Muscle of arm (tissue), 14 donors: ENCODE measurements at places on chromosomes 3 and 15.

DNA sequence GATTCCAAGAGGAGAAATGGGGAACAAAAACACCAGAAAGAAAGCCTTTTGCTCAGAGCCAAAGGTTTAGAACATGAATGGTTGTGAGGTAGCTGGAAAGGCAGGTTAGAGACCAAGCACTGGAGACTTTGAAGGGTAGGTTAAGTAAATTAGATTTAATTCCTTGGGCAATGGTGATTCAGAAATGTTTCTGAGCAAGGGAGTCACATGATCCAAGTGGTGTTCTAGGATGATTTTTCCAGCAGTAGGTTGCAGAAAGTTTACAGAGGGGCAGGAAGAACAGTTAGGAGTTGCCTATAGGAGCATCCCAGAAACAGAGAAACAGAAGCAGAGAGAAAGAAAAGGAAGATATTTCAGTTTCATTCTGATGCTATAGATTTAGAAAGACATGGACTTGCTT is 139.8 kb downstream of the WDR76 start:
- DNase-seq = no peak

DNA sequence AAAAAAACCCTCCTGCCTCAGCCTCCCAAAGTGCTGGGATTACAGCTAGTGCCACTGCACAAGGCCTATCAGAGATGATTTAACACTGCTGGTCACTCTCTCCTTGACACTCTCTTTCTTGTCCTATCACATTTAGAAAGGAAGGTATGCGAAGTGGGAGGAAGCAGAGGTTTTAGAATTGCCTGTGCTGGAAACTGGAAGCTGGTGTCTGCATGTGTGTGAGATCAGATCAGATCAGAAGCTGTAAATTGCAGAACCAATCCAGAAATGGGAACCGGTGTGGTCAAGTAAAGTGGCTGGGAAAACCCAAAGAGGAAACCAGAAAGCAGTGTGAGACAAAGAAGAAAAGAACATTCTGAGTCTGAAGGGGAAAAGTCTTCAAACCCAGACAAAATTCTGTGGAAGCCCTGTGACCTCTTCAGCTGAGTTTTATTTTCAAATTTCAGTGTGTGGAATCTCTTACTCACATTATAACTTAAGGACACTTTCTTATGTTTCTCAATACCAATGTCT is 2.8 kb downstream of the EFHB start:
- DNase-seq = no peak

- peak; percentile 66 for DNase-seq
Observed at GRCh38 chr3:52052831-52053306, 3.5 kb downstream of the DUSP7 start.

- no peak for DNase-seq
Observed at GRCh38 chr15:42584031-42584765, 8.8 kb downstream of the STARD9 start.

- no peak for DNase-seq
Observed at GRCh38 chr3:66405701-66406091, 95.1 kb downstream of the LRIG1 start.

- no peak for DNase-seq
Observed at GRCh38 chr3:43695863-43696262, 5.1 kb downstream of the ABHD5 start.

- DNase-seq = peak; percentile 79
Observed at GRCh38 chr3:146065573-146066006, 95.4 kb downstream of the PLOD2 start.

- DNase-seq = no peak
Observed at GRCh38 chr3:71099997-71100719, 483.4 kb downstream of the FOXP1 start.

DNA sequence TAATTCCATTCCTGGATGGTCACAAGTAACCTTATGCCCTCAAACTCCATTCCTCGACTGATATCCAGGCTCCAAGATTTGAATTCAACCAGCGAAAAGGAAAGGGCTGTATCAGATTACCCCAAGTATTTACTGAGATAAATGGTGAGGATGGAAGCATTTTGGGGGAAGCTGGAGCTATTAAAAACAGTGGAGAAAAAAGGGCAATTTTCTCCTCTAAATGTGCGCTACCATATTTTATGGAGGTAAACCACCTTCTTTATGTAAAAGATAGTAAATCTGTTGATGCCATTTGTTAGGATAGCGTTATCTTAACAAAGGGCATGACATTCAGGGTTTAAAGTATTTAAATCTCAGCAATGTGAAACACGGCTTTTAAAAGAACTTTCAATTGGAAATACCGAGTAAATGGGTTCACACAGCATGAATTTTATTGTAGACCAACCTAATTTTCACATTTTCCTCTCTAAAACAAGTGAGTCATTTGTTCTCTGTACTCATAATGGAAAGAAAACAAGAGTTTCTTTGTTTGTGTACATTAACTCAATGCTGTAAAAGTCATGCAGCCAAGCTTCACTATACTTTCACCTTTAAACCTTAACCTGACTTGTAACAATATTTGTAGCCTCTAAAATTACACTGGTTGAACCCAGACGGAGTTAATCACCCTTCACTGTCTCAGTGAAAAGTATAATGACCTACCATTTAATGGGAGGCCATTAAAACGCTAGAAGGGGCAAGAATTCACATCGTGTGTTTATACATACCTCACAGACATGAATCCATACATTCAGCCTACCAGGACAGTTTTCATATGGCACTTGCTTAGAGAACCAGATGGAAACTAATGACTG is 773.4 kb downstream of the ROBO1 start:
- no peak for DNase-seq

DNA sequence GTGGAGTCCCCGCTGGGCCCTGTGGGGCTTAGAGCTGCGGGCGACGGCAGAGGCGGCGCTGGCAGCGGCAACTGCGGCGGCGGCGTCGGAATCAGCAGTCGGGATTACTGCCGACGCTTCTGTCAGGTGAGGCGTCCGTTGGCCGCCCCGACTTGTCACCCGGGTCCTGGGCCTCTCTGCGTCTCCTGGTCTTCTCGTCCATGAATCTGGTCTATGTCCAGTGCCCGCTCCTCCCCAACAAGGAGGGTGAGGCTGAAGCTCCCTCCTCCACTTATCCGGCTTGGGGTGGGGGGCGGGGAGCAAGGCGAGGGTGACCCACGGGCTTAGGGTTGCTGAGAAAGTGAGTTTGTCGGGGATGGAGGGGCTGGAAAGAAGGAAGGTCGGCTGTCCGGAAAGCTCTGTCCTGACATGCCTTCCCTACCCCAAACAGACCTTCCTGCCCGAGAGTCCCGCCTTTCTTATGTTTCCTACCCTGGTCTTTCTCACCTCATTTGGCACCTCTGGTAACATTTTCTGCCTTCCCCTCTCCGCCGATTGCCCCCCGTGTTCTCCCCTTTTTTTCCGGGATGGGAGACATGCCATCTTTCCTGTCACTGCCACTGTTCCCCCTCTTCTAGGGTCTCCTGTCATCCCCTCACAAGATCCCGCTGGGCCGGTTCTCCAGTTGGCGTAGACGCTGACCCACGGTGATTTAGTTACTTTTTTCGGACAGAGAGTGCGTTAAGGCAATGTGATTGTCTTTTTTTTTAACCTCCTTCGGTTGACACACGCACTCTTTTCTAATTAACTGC is 520 bp downstream of the ZNF654 start:
- no peak for DNase-seq

DNA sequence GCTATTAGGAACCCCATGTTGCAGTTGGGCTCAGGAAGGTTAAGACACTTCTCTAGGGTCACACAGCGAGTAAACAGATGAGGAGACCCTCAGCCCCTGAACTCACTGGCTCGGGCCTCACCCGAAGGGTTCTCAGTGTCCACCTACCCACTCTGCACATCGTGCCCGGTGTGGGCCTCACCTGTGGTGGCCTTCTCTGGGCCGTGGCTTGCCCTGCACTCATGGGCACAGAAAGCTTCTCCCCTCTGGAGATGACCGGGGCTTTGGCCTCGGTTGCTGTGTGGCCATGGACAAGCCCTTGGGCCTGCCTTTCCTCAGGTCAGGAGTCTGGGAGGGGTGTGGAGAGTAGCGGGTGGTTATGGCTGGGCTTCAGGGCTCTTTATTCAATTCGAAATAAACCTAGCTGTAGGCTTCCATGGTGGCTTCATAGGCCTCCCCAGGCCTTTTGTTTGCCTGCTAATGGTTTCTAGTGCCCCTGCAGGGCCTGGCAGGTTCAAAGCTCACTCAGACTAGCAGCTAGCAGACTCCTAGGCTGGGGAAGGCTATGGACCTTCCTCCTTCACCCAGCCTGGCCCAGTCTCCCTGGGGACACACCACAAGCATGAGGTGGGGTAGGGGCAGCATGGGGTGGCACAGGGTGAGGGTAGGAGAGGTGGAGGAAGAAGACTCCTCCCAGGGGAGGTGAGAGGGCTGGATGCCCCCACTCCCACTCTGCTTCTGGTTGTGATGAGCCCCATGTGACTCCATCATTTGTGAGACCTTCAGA is 103.1 kb downstream of the LINGO1 start:
- DNase-seq = no peak

DNA sequence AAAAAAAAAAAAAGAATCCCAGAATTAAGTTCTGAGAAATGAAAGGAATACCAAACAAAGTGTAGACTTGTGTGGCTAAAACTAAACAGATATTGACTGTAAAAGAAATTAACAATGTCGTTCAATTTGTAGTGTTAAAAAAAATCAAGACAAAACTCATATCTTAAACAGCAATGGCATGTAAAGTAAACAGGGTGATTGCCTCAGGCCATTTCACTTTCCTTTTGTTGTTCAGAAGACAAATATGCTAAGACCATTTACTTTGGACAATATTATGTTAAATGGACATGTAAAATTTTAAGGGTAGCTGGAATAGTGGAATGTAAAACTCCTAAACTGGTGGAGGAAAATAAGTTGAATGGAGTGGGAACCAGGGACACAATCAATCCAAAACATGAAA is 139.1 kb downstream of the RTP4 start:
- no peak for DNase-seq

GRCh38 chr15:65048241-65048640 is 3.1 kb downstream of the SLC51B start:
- DNase-seq = no peak

DNA sequence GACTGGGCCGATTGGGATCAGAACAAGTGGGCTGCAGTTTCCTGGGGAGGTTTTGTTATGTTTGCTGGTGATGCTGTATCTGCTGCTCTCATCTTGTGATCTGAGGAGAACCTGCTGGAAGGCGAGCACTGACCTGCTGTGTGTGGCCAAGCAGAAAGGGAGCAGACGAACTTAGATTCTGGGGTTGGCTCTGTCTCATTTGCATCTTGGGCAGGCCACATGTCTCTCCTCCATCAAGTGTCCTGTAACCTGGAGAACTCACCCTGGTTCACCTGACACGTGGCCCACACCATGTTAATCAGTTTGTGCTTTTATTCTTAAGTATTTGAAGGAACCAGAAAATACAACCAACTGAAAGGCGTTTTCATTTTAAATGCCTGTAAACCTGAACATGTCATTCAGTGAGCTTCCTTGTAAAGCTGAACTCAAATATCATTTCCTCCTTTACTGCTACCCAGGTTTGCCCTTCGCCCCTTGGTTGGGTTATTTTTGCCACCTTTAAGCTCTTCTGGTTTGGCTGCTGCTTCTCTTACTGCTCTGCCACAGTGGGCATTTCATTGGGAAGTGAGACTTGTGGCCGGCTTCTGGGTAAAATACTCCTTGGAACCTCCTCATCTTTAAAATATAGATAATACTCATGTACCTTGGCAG is 33.5 kb upstream of the TRAK1 start:
- DNase-seq = no peak

DNA sequence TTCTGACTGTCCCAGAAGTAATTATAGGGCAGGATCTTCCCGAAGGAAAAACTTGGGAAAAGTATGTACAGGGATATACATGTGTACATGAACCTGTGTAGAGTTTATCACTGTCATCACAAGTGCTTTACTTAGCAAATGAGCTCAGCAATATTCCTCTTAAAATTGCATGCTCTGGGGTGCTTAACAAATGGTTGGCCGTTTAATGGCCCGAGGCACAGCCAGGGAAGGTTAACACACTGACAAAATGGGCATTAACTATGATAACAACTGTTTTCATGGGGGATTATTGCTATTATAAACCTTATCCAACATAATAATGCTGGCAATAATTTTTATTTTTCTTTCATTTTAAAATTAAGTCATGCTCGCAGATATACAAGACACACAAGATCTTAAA is 459.3 kb downstream of the TUSC7 start:
- no peak for DNase-seq

DNA sequence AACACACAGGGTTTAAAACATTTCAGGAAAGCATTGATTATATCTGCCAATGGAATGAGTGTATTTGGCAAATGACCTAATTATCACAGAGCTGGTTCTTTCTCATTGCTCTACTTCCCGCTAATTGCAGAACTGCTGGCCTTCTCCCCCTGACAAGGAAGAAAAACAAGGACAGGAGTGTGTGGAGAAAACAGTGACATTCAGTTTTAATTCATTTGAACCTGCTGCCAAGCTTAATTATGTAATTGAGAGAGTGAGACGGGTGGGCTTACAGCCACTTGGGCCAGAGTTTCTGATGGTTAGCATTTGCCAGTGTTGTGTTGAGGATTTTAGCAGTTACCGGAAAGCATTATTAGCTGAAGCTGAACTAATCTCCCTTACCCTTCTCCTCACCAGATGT is 301.4 kb downstream of the RBMS3 start:
- no peak for DNase-seq

- DNase-seq = peak; percentile 87
Observed at GRCh38 chr3:113629584-113630421, 66.6 kb downstream of the USF3 start.

DNA sequence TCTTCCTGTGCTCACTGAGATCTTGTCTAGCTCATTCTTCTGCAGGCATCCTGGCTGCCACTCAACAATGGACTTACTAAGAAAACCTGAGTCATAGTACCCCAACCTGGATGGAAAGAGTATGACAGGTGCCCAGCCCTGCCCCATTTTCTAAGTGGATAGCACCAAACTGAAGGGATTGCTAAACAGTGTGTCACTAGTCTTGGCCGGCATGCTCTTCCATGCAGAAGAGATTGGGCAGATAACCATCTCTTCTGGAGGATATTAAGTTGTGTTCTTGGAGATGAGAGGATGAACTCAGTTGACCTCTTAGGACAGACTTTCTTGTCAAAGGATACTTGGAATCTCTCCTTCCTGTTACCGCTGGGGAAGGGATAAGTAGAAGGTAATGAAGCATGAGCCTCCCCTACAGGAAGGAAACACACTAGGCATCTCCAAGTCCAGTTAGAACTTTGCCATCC is 797.5 kb downstream of the AGBL1 start:
- no peak for DNase-seq
